ENCODE measurements at places on chromosomes 4 and X. TPM values are rescaled to one million over a fixed set of nuclear protein-coding genes. Genes with fewer than 3 reads are reported as not detected.

The ARHGAP6 gene
- 0.48 TPM for total RNA-seq

The TLL1 gene
- total RNA-seq: 2.1 TPM

The CHRDL1 gene
- 1.2 TPM for total RNA-seq

The NRK gene
- 13.1 TPM for total RNA-seq

The TCEAL7 gene
- 16.5 TPM for total RNA-seq

DNA sequence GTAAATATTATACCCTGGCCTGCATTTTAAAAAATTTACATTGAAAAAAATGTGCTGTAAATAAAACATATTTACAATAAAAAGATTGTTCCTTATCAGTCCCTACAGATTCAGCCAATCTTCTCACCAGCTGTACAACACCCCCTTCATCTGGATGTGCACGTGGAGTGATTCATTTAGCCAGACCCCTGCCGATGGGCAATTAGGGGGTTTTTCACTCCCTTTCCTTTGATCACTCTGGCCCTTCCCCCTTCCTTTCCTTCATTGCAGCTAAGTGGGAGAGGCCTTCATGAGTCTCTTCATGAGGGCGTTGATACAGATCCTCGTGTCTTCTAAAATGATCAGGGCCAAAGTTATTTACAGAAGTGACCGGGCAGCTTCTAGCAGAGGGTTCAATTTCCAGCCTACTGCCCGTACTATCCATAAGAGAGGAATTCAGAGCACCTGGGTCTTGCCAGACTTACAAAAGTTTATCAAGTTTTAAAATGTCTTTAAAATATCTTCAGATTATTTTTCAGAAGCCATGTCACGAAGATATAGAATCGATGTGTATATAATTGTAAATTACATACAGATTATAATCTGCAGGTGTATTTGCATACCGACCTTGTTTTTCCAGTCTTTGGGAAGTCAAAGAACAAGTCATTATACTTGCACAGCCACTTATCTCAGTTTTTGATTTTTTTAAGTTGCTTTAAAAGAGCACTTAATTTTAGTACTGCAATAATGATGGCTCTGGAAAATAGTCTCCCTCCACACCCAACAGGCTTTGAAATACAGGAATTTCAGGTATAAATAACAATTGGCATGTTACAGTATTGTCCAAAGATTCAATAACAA lies 21.4 kb upstream of the RASL11B start:
- no peak for DNase-seq

GRCh38 chrX:153371256-153371655 lies 29.9 kb downstream of the PNMA6E start:
- DNase-seq: no peak

DNA sequence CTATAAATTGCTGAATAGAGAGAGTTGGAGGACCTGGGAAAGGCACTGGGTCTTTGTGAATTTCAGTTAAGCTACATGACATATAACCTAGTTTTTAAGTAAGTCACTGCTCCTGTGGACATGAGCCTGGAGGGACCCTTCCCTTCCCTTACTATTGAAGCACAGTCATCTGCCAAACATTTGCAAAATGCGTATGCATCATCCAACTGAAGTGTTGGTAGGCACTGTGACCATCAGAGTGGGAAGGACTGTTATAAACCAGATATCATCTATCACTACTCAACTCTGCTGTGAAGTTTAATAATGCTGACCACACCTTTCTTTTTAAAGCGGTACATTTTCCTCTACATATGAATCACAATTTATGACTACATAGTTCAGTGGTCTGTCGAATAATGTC lies 5.2 kb downstream of the GABRA3 start:
- DNase-seq: no peak

DNA sequence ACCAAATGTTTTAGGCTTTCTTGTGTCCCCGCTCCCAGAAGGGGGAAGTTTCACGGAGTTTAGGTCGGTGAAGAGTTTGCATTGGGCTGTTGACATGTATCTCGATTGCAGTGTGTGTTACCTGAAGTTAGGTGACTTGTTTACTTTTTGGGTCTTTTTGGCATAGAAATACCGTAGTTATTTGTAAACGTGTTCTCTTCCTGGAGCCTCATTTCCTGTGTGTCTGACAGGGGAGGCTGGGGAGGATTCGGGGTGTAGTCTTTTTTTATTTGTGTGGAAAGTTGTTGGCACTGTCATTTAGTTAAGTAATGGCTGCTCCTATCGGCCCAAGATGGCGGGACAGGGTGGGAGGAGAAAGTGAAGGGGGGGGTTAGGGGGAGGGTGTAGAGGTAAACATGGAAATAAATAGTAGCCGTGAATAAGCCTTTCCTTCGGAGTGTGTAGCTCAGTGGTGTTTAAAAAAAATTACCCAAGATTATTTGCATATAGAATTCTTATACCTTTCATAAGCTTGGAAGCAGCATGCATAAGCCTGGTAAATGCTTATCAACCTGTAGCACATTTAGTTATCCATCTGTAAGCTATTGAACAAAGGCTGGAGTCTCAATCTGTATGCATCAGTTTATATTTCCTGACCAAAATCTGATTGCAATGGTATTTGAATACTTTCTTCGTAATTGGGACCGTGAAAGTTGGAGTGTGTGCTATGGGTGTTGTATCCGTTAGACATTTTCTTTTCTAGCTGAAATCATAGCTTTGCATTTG lies 1.6 kb downstream of the KDM6A start:
- DNase-seq: no peak

GRCh38 chr4:87838890-87839591 lies 6.3 kb downstream of the MEPE start:
- DNase-seq: no peak

GRCh38 chrX:97159916-97160800 lies 276.4 kb downstream of the RPA4 start:
- no peak for DNase-seq

- DNase-seq: no peak
Measured at GRCh38 chr4:68070302-68070701, 59.4 kb downstream of the TMPRSS11F start.

DNA sequence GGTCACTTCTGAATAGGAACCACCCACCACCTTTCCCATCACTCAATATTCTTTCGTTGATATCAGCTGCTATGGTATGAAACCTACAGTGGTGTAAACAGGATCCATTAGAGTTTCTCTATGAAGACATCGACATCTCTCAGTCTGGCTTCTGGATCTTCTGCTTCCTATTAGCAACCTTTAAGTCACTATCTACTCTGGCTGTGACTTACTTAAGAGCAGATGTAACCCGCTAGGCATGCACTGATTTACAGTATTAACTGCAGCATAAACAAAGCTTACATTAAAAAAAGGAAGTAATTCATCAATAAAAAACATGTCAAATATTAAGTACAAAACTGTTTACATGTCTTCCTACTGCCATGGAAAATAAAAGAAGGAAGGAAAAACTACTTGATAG lies 96.4 kb downstream of the ANAPC10 start:
- DNase-seq: no peak

GRCh38 chr4:17030543-17030942 lies 132.1 kb upstream of the LDB2 start:
- no peak for DNase-seq
